Karpas-422 (cell line): ENCODE measurements at places on chromosomes 4 and X.

DNA sequence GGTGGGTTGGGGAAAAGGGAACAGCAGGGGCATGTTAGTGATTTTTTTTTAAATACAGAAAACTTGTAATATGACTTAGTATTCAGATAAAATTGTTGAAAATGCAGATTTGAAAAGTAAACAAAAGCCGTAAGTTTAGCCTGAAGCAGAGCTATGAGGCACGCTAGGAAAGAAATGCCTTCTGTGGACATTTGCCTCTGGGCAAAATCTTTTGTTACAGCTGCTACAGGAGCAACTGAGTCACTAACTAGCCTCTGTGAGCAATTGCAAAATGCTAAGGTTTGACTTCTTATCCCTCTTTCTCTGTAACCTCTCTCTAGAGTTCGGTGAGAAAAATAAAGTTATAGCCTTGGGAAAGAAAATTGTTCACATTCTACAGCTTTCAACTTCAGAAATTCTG lies 350.0 kb downstream of the SLC7A11 start:
- no peak for DNase-seq

GRCh38 chr4:160238790-160239189 lies 1135.9 kb downstream of the RAPGEF2 start:
- DNase-seq = no peak

DNA sequence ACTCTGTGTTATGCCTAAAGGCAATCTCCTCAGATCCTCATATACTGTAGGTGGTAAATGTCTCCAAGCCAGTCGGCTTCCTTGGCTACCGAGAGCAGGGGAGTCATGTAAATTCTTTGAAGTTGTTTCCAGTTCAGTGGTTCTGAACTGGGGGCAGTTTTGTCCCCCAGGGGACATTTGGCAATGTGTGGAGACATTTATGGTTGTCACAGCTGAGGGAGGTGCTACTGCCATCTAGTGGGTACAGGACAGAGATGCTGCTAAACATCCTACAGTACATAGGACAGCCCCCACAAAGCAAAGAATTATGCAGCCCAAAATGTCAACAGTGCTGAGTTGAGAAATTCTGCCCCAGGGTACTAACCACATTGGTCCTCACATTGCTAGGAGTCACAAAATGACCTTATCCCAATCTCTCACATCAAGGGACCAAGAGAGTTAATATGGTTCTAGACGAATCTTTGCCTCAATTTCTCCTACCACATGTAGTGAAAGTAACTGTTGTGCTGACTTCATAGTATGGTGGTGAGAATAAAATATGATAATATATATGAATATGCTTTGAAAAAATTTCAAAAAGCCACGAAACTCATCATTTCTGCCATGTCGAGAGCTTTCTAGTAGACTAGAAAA lies 104.4 kb upstream of the ARHGAP24 start:
- DNase-seq = peak; percentile 85

- DNase-seq = peak; percentile 88
These were observed 10.3 kb downstream of the GUCY1B1 start for GRCh38 chr4:155769090-155769489.

DNA sequence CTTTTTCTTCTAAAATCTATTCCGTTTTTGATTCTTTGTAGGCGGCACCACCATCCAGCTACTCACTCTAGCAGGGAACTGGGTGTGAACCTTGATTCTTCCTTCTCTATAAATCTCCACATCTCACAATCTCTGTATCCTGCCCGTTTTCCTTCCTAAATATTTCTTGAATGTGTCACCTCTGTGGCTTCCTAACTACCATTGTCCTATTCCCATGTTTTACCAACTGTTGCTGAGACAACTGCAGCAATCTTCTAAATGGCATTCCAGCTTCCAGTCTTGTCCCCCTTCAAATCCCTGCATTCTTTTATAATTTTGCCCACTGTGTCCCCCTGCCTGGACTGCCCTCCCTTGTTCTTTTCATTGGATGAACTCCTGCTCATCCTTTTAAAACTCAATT lies 641.3 kb downstream of the RPA4 start:
- DNase-seq = no peak

DNA sequence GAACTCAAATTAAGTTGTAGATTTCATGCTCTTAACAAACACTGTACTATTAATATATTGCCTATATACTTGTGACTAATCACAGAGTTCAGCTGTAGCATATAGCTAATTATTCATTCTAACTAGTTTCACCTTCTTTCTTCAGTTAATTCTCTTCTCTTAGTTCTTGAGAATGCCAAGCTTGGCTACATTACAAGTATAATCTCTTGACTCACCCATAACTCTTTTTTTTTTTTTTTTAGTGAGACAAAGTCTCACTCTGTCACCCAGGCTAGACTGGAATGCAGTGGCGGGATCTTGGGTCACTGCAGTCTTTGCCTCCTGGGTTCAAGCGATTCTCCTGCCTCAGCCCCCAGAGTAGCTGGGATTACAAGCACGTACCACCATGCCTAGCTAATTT lies 5.4 kb downstream of the KLHL5 start:
- no peak for DNase-seq

GRCh38 chr4:12050357-12050756 lies 621.7 kb upstream of the HS3ST1 start:
- no peak for DNase-seq

DNA sequence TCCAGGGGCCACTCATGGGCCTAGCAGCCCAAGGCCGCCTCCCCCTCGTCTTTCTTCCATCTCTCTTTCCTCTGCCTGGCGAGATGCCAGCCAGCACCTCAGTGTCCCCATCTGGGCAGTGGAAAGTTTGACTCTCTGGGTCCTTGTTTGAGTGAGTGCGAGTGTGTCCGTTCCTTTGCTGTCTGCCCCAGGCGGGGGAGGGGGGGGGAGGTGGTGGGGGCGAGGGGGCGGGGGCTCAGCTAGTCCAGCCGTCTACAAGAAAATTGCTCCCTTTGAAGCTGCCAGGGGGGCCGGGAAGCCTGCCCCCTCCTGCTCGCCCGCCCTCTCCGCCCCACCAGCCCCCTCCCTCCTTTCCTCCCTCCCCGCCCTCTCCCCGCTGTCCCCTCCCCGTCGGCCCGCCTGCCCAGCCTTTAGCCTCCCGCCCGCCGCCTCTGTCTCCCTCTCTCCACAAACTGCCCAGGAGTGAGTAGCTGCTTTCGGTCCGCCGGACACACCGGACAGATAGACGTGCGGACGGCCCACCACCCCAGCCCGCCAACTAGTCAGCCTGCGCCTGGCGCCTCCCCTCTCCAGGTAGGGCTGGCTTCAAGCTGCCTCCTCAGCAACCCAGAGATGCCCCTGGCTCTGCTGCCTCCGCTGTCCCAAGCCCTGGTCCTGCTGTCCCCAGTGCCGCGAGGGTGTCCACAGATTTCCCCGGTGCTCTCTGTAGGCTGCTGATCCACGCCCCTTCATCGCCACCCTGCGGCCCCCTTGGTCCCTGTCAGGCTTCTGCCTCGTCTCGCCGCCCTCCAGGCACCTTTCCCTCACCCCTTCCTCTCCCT lies at the start of gene BGN:
Gene BGN (plus strand): TSS at position 440 of the 821 bp plus-strand sequence. CDS start 9,652 bp downstream, outside the sequence.
- no peak for DNase-seq

DNA sequence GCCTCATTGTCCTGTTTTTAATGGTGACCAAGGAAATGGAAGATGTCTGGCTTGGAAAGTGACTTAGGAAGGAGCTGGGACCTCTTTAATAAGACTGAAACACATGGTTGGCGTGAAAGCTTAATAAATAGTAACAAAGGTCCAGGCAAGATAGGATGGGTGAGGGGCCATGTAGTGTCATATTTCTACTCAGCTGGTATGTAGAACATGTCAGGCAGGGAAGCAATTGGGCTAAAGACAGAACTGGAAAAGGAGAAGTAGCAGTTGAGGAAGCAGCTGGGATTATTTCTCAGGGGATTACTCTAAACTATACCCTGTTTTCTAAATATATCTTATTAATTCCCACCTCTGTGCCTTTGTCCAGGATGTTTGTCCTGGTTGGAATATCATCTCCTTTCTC lies 18.6 kb downstream of the ITGB1BP2 start:
- no peak for DNase-seq

GRCh38 chr4:116005806-116006088 lies 892.3 kb upstream of the NDST4 start:
- DNase-seq = no peak

GRCh38 chr4:689723-690122 lies 772 bp upstream of the SLC49A3 start:
- DNase-seq = no peak

GRCh38 chr4:33802578-33802977 lies 2441.7 kb downstream of the ARAP2 start:
- DNase-seq = no peak

DNA sequence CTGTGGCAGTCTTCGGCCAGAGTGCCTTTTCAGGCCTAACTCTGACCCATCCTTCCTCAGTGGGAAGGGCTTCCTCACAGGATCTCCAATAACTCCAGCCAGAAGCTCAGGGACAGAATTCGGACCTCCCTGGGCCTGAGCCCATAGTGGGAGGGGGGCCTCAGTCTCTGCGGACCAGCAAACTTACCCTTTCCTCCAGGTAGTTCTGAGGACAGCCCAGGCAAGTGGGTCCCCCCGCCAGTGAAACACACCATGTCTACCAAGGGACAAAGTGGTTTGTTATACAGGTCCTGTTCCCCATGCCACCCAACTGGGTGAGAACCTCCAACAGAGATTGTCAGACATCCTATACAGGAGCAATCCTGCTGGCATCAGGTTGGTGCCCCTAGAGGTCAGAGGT lies 350.4 kb downstream of the RAB28 start:
- no peak for DNase-seq

GRCh38 chrX:24306440-24306839 lies 7.4 kb downstream of the SUPT20HL2 start:
- DNase-seq = peak; percentile 60

DNA sequence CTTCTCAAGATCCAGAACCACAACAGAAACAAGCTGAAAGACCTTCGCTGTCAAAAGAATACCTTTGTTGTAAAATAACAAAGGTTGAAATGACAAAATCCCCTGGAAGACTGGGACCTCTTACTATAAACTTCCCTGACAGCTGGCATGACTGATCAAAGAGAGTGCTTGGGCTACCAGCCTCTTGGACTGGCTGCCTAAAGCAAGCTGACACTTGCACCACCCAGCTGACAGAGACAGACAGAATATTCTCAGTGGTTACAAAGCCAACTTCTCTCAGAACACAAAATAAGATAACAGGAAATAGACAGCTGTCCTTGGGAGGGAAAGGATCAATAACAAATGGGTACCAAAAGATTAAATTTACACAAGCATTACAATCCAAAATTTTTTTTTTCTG lies 241.7 kb upstream of the SPOCK3 start:
- DNase-seq = no peak

GRCh38 chr4:100059467-100059866 lies 109.4 kb upstream of the H2AZ1 start:
- peak; percentile 54 for DNase-seq

DNA sequence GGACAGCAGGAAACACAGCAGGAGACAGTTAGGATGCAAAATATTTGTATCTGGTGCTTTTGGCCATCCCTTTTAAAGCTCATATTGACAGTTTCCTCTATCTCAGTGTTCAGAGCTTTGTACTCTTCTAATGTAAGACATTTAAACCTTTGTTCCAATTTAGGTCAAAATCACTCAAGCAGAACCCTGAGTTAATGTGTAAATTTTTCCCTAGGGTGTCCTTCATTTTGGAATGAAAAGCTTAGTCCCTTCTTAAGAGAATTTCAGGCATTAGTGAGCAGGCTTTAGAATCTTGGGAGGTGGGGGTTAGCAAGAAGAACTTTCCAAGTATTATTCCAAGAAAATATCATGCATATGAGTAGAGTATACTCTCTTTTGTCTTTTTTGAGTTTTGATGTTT lies 188.7 kb downstream of the GBA3 start:
- no peak for DNase-seq

GRCh38 chrX:9379697-9380551 lies 84.9 kb upstream of the TBL1X start:
- DNase-seq = no peak

DNA sequence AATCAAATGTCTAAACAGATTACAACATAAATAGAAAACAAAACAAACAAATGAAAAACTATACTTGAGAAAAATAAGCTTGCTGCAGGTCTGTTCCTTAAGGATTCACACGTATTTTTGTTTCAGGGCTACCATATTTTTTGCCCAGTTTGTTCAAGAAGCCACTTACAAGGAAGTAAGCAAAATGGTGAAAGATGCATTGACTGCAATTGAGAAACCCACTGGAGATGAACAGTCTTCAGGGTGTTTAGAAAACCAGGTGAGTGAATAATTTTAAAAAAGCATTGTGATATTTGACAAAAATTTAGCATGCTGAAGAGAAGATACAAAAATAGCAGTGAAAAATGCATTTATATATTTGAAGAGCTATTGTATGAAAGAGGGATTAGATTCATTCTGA lies 2.0 kb downstream of the AFP start:
- DNase-seq = no peak

GRCh38 chr4:67542076-67542475 lies 3.2 kb downstream of the CENPC start:
- DNase-seq = no peak

DNA sequence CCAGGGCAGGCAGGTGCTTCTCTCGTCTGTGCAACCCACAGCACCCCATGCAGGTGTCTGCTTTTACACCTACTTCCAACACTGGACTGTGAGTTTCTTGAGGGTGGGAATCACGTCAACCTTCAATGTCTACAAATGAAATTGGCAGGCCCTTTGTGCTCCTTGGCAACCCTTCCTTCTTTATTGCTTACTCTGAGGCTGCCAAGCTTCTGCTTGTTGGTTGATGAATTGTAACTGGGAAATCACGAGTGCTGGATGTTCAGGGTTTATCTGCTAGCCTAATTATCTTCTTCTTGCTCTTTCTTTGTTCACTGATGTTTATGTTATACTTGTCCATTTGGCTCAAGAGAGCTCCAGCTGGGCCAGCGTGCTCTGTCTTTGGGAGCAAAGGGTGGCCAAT lies 2.5 kb upstream of the DGAT2L6 start:
- no peak for DNase-seq

DNA sequence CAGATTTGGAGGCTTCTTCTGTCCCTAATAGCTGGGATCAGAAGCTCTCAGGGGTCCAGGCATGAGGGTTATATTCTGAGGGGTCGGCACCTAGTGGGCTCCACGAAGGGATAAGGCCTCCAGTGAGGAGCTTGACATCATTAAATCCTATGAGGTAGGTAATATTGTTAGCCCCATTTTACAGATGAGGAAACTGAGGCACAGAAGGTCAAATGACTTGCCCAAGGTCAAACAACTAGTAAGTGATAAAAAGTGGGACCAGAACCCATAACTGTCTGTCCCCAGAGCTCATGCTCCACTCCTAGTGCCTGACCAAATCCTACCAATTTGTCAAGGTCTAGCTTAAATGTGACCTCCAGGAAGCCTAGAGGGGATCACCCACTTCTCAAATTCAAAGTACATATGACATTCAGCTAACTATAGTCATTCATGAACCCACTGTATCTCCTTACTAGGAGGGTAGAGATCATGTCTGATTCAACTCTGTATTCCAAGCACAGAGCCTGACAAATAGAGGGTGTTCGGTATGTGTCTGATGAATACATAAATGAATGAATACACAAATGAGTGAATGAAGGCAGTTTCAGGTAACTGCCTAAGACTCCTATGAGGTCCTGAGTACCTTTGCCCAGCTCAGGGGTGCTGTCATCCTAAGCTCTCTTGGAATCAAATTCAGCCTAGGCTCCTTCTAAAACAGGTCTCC lies 43.3 kb downstream of the SMC1A start:
- no peak for DNase-seq

GRCh38 chr4:60443796-60444195 lies 756.3 kb upstream of the ADGRL3 start:
- DNase-seq = no peak

GRCh38 chr4:76697129-76697803 lies 200.7 kb downstream of the SOWAHB start:
- DNase-seq = no peak

GRCh38 chr4:76960014-76960413 lies 10.5 kb downstream of the SEPTIN11 start:
- DNase-seq = no peak
